T-cell (primary cell): ENCODE measurements at places on chromosomes 4 and X.

DNA sequence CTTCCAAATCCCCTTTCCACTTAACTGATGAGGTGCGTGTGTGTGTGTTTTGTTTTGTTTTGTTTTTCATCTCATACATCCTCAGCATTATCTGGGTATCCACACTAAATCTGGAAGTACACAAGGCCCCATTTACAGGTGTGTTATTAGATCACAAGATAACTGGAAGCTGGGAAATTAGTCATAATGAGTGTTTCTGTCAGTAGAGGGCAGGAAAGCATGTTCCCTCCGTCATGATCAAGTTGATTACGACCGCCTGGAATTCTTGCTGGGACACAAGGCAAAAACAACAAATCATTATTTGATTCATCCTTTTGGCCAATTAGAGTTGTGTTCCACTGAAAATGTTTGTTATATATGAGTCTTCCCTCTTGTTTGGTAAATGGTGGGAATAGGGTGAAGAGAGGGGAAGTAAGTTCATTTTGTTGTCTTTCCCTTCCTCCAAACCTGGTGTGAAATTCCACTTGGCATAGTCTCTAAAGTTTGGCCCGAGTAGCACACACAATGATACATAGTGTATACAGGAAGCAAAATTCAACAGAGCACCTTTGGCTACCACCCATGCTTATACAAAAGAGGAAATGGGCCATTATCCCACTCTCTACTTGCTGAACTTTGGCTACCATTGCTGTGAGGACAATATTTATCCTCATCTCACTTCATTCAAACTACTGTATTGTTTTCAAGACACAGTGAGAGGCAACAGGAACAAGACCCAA is 33.3 kb upstream of the TLL1 start:
- no peak for DNase-seq

DNA sequence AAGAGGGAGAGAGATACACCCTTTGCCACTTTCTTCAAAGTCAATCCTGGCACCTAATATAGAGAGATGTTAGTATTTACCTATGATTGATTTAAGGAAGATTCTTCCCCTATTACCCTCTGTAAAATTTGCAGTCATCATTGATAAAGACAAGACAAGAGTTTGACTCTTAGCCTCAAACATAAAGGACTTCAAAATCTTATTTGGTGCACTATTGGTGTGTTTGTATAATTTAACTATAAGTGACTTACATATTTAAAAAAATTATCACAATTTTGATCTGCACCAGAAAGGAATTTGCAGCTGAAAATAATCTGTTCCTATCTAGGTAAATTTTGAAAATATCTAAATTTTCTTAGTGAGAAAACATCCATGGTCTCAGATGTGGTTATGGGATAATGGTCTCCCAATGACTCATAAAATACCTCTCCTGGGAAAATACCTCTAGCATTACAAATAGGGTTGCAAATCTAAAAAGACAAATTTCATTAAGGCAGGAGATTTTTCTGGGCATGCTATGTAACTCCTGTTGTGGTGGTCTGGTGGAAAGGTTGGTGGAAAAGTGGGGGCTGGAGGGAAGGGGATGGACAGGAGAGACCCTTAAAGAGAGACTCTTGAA is 173.6 kb upstream of the MED14 start:
- DNase-seq: no peak

DNA sequence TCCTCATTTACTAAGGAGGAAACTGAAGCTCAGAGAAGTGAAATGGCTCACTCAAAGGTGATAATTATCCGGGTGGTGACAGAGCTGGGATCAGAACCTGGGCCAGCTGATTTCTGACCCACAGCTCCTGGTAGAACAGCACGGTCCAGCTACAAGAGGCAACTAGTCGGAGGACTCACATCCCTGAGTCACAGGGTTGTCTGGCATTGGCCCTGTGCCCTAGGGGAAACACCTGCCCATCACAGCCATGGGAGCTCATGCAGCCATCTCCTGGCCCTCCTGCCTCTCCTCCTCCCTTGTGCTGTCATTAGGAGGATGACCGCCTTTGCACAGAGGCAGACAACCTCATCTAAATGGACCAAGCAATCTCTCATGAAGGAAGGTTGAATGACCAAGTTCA is 115.2 kb upstream of the TSPAN5 start:
- DNase-seq: no peak

DNA sequence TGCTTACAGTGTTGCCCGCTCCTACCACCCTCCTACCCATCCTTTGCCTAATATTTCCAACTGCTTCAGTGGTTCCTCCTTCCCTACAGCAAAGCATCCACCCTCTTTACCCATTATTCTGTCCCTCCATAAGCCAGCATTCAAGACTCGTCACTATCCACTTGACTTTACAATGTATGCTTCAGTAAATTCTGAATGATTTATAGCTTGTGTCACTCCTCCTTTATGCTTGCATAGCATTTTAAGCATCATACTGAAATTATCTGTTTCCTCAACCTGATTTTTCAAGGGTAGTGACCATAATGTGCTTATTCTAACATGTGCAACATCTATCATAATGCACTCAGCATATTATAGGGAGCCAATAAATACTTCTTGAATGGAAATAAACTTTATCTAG is 365.5 kb downstream of the RAB28 start:
- no peak for DNase-seq

DNA sequence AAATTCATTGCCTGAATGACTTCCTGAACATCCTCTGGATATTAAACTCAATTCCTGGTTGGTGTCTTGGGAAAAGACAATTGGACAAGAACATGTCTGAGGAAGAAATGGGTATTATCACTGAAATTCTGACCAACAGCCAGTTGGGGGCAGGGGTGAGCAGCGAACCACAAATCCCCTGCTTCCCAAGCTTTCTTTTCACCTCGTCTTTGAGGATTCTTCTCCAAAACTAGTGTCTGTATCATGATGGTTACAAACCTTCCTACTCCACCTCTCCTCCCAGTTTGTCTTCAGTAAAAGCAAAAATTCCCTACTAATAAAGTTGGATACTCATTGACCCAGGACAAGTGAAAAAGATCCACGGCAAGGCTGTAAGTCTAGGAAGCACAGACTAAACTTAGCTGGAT is 48.3 kb upstream of the WDR1 start:
- no peak for DNase-seq

DNA sequence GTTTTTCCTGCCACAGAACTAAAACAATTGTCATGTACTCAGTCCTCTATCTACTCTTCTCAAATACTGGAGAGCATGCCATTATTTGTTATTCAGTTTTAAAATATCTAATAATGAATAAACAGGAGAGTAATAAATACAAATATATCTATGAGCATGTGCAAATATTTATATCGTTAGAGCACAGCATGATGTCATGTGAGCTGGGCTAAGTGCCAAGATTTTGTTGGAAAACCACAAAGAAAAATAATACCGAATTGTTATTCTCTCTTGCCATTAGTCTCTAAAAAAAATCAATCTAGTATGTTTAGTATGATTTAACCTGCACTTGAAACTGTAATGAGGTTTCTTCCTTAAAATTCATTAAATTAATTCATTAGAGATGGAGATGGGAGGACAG is 97.3 kb downstream of the DDX60 start:
- no peak for DNase-seq

- no peak for DNase-seq
These were observed 7.2 kb upstream of the MAMLD1 start for GRCh38 chrX:150355913-150356312.

- no peak for DNase-seq
These were observed 40.2 kb upstream of the TET2 start for GRCh38 chr4:105106426-105106825.
